ENCODE measurements at places on chromosomes 7 and 10.
A peak's percentile ranks its signal among the peaks of the same experiment; 100 is the strongest.

- DNase-seq: no peak
These were observed 320.0 kb downstream of the RPS24 start for GRCh38 chr10:78353636-78354035.

DNA sequence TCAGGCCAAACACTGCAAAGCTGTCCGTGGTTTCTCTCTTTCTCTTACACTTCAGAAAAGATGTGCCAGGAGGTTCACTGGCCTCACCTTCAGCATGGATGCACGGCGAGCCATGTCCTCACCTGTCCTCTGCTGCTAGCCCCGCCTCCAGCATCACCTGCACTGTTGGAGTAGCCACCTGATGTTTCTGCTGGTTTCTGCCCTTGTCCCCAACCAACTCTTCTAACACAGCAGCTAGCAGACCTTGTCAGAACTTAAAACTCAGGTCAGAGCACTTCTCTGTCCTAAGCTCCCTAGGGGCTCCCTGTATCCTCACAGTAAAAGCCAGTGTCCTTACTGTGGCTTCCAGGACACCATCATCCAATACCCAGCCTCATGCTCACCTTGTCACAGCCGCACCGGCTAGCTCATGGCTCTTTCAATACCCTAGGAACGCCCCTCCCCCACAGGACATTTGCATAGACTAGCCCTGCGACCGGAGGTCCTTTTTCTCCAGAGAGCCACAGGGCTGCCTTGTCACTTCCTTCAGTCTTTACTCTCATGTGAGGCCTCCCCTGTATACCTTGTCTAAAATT is 15.2 kb downstream of the PALD1 start:
- peak; percentile 28 for DNase-seq

- no peak for DNase-seq
These were observed 751 bp downstream of the PAX2 start for GRCh38 chr10:100745882-100746783.

DNA sequence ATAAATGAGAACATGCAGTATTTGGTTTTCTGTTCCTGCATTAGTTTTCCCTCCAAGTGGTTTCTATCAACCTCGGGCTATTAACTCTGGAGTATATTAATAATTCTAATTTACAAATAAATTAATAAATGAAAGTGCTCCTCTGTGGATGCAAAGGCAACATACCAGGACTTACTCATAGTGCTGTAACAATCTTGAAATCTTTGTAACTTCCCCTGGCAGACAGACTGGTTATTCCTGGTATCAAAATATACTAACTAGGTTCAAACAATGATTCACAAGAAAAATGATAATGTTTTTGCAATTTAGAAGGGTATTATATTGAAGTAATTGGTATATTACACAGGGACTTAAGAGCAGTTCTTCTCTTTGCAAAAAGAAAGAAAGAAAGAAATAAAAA is 177.2 kb downstream of the FANK1 start:
- no peak for DNase-seq

DNA sequence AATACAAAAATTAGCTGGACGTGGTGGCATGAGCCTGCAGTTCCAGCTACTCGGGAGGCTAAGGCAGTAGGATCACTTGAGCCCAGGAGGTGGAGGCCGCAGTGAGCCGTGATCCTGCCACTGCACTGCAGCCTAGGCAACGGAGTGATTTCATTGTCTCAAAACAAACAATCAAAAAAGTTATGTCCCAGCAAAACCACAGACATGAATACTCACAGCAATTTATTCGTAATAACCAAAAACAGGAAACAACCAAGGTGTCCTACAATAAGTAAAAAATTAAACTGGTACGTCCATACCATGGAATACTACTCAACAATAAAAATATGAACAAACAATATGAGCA is 11.6 kb upstream of the CYTH3 start:
- no peak for DNase-seq

DNA sequence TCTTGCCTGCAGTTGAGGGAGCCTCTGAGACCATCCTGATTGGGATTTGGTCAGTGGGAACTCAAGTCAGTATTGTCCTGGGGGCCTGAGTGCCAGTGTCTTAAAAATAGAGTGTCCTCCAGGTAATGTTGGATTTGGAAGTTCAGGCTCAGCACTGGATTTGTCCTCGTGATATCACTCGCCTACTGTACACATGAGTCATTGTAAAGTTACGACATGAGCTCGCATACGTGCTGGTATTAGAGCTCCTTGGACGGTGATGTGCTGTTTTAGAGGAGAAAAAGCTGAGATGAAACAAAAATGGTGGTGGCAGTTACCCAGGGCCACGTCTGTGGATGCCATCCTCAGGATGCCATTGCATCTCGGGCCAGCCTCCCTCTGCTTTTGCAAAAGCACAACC is 78.2 kb downstream of the MGMT start:
- no peak for DNase-seq

- peak; percentile 66 for DNase-seq
These were observed 144.0 kb downstream of the PLPP4 start for GRCh38 chr10:120600871-120601649.

DNA sequence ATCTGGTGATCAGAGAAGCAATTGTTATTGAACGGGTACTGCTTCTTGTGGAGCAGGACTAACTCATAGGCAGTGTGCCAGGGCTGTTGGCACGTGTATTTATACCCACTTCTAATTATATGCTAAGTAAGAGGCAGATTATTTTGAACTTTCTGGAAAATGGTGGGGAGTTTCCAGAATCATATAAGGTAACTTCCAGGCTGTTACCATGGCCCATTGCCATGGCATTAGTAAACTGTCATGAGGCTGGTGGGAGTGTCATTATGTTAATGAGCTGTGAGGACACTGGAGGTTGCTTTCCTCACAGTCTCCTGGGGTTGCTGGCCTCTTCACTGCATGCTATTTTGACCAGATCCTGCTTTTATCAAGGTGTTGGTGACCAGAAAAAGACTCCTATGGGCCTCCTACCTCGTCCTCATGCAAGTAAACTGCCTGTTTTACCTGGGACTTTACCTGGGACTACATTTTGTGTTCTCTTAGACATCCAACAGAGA is 122.6 kb downstream of the KCND2 start:
- DNase-seq: no peak

GRCh38 chr7:84154991-84155781 is 39.4 kb downstream of the SEMA3A start:
- no peak for DNase-seq

GRCh38 chr7:55107946-55108345 is 89.1 kb downstream of the EGFR start:
- no peak for DNase-seq

DNA sequence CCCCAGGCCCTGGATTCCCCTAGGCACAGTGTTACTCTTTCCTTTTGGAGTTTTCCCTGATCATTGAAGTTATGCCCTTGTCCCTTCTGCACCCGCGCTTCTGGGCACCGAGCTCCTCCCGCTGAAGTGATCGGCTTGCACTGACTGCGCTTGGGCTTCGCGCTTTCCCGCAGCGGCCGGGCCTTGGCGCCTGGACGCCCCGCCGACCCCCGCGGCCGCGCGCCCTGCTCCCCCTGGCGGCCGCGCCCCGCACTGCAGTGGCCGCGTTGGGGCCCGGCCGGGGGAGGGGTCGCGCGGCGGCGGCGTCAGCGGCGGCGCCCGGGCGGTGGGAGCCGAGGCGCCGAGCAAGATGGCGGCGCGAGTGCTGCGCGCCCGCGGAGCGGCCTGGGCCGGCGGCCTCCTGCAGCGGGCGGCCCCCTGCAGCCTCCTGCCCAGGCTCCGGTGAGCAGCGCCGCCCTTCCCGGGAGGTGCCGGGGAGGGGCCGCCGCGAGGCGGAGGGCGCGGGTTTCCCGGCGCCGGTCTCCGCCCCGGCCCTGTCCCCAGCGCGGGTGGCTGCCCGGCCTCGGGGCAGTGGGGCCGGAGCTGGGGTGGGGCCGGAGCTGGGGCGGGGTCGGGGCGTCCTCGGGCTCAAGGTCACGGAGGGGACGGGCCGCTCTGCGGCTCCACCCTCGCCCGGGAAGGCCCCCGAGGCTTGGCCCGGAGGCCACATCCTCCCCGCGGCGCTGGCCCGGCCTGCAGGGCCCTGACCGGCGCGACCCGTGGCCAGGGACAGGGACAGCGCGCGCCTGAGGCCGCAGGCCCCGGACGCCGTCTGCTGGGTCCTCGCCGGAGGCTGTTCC is at the start of gene NIPSNAP2:
TSS of gene NIPSNAP2 (plus strand) at position 325 of the 839 bp plus-strand sequence. CDS start at position 350, 25 bp downstream.
- peak; percentile 78 for DNase-seq

GRCh38 chr10:86648704-86649427 is 5.5 kb upstream of the OPN4 start:
- DNase-seq: no peak

- DNase-seq: no peak
These were observed 60.8 kb upstream of the NPTX2 start for GRCh38 chr7:98556288-98556687.

GRCh38 chr7:25763463-25763860 is 388.5 kb upstream of the NFE2L3 start:
- DNase-seq: no peak

DNA sequence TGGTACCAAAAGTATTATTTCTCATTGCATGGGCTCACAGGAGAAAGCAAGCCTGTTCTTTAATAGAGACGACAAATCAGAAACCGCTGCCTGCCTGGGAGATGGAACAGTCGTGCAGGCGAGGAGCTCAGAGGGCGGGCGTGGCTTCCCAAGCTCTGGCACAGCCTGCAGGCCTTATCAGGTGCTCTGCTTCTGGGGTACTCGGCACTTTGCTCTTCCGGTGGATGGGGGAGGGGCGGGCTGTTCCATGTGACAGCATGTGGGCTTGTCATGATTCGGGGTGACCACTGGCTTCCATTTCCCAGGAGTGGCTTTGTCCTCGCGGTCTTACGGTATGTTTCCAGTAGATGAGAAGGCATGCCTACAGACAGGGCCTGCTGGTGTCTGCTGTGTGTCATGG is 228.6 kb downstream of the MGMT start:
- DNase-seq: no peak

- peak; percentile 91 for DNase-seq
These were observed 6.0 kb upstream of the MNX1 start for GRCh38 chr7:157016352-157017041.

DNA sequence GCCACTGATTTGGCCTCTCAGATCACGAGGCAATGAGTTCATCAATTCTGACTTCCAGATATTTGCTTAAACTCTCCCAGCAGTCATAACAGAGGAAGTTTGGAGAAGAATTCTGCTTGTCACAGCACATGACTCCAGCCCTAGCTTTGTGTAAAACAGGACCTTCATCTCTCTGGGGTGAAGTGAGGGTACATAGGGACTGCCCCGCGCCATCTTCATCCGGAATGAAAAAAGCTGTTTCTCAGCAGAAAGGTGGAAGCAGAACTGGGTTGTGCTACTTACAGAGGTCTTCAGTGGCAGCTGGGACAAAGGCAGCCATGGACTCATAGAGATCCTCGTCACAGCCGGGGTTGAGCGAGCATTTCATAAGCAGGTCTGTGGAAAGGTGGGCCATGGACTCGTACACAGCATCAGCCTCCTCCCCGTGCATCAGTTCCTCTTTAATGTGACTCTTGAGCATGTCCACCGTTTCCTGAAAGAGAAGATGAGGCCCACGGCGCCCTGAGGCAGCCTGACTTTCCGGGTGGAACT is 58.4 kb upstream of the TM9SF3 start:
- no peak for DNase-seq

DNA sequence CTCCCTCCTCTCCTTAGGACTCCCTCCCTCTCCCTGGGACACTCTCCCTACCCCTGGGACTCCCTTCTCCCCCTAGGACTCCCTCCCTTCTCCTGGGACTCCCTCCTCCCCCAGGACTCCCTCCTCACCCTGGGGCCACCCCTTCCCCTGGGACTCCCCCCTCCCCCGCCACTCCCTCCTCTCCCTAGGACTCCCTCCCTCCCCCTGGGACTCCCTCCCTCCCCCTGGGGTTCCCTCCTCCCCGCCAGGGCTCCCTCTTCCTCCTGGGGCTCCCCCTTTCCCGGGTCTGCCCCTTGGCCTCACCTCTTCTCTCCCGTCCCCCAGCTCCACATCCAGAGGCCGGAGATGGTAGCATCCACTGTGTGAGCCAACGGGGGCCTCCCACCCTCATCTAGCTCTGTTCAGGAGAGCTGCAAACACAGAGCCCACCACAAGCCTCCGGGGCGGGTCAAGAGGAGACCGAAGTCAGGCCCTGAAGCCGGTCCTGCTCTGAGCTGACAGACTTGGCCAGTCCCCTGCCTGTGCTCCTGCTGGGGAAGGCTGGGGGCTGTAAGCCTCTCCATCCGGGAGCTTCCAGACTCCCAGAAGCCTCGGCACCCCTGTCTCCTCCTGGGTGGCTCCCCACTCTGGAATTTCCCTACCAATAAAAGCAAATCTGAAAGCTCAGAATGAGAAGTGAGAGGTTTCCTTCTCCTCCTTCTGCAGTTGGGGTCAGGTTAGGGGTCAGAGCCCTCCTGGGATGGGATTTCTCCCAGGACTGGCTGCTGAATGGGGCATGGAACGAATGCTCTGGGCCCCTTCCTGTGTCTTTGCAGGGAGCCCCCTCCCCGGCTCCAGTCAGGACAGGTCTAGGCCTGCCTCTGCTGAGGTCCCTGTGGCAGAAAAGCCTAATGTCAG is 1.4 kb upstream of the MUC17 start:
- no peak for DNase-seq

- no peak for DNase-seq
These were observed 150.2 kb upstream of the CDK1 start for GRCh38 chr10:60627778-60628748.

- DNase-seq: no peak
These were observed 146.3 kb upstream of the CELF2 start for GRCh38 chr10:10871352-10871751.
